Dorsolateral prefrontal cortex (tissue), 122 donors: ENCODE measurements at places on chromosomes 3 and 15.

DNA sequence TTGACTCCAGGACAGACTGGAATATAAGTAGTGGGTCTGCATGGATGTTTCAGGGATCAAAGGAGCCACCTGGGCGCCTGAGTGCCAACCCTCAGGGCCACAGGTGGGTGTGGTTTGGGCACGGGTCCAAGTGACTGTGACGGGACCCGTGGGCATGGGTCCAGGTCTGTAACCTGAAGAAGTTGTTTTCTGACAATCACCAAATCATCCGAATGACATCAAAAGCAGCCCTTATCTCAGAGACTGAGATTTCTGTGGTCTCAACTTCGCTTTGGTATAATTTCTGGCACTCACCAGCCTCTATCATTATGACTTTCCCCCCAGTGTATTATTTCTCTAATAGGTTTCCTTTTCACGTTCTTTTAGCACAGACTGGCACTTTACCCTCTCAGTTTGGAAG lies 24.4 kb downstream of the RLBP1 start:
- DNase-seq, result no peak

DNA sequence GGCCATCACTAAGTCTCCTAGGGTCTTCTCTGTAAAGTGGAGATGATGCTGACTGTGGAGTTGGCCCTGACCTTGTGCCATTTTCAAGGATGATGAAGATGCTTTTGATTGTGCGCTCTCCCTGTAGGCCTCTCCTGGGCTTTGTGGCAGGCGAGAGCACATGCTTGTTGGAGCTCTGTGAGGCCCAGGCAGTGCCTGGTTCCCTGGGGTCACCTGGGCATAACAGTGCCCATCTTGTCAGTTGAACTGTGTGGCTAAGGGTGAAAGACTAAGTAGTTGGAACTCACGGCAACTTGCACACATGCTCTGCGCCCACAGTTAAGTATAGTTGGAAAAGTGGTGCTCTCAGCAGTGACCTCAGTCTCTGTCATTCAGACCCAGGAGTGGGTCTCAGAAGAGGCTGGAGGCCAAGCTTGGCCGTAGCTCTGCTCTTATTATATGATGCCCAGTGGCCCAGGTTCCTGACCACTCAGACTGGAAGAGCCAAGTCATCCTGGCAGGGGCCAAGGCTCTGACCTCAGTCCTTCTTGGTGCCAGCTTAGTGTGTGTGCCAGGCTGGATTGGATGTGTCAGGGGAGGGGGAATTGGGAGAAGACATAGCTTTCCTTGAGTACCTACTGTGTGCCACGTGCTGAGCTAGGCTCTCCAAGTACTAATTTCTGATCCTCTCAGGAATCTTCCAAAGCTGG lies 154.6 kb downstream of the EEFSEC start:
- DNase-seq, result no peak

DNA sequence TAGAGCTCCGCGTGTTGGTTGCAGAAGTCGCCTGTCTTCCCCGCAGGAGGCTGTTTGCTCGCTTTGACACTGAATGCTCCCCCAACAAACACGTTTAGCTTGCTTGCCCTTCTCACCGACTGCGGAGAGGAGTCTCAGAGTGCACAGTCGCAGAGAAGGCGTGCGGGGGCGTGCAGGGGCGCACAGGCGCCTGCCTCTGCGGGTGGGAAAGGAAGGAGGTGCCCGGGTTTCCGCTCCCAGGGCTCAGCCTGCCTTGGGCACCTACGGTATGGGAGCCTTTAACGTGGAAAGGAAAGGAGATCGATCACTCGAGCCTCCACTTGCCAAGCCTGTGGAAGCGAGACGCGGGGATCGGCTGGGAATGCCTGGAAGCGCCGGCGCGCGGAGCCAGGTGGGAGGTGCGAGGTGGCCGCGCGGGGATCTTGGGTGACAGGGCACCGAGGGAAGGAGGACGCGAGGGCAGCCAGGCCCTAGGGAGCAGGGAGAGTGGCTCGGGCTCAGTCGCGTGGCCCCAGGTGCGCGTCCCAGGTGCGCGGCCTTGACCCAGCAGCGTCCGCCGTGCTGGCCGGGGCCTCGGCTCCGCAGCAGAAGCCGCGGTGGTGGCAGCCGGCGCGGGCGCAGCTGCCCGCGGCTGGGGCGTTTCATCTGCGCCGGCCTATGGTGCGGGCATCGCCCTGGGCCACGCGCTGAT lies at the start of gene FAN1:
Gene FAN1 (plus strand): TSS at position 419 of the 691 bp plus-strand sequence. CDS start 749 bp downstream, outside the sequence.
- peak; percentile 94 for DNase-seq

GRCh38 chr15:85306946-85307686 lies 73.3 kb upstream of the AKAP13 start:
- no peak for DNase-seq

DNA sequence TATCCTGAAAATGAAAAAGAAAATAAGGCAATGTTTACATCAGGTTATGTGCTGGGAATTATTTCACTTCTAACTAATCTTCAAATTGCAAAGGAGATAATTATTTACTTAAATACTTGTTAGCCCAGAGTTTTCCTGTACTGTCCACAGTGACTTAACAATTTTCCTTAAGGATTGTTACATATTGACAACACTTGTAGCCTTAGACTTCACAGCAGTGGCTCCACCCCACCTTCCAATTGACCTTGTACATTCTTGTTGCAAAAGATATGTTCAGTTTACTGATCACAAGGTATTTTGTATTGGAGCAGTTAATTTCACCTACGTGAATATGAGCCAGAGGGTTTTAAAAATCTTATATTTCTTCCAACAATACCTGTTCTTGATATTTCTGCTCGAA lies 376.9 kb downstream of the CNTN6 start:
- no peak for DNase-seq

GRCh38 chr3:184348057-184348382 lies 10.6 kb downstream of the FAM131A start:
- no peak for DNase-seq
